Kidney glomerular epithelial cell (primary cell): ENCODE measurements at places on chromosomes 7 and 10.

GRCh38 chr7:1884583-1885350 is 214.7 kb downstream of the ELFN1 start:
- no peak for DNase-seq

DNA sequence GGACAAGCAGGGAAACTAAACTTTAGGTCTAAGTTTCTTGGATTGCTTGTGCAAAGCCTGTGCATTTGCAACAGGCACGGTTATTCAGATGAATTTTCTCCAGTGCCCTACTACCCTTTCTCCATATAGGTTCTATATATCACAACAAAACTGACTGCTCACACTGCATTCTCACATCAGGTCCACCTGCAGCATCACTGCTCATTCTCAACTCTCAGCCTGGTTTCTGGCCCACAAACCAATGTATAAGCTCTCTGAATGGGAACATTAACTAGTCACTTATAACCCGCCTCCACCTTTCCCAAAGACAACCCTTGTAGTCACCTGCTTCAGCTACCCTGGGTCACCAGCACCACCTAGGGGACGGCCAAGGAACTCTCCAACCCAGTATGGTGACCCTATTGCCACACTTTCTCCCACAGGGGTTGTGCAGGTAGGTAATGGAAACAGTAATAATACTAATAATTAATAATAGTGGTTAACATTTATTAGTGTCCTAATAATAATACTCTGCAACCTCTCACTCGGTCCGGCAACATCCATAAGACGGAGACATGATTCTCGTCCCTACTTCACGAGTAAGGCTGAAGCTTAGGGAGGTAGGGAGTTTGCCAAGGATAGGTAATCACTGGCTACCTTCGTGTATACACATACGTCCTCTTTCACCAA is 97.3 kb downstream of the CLEC2L start:
- DNase-seq = no peak

DNA sequence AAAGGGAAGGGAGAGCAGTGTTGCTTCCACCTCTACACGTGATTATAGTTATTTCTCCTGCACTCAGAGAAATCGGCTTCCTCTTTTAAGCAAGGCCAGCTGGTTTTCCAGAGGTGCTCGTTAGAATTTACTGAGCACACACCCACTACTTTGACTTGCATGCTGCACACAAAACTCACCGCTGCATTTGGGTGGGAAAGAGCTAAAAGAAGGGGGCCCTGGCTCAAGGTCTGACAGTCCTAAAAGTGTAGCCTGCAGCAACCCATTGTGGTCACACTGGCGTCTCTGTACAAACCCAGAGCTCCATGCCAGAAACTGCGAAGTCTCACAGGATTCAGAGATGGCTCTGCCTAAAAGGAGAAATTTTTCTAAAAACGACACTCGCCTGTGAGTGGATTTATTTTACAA is 133.7 kb downstream of the SLC25A13 start:
- DNase-seq = no peak

- DNase-seq = no peak
Measured at GRCh38 chr10:103458720-103459119, at the start of gene CALHM1. Gene CALHM1 (minus strand): TSS chr10:103458900. CDS start chr10:103458751, 149 bp downstream.
